ENCODE measurements at places on chromosomes 4 and X.

GRCh38 chrX:12582649-12583048 is 208.6 kb upstream of the PRPS2 start:
- no peak for DNase-seq

DNA sequence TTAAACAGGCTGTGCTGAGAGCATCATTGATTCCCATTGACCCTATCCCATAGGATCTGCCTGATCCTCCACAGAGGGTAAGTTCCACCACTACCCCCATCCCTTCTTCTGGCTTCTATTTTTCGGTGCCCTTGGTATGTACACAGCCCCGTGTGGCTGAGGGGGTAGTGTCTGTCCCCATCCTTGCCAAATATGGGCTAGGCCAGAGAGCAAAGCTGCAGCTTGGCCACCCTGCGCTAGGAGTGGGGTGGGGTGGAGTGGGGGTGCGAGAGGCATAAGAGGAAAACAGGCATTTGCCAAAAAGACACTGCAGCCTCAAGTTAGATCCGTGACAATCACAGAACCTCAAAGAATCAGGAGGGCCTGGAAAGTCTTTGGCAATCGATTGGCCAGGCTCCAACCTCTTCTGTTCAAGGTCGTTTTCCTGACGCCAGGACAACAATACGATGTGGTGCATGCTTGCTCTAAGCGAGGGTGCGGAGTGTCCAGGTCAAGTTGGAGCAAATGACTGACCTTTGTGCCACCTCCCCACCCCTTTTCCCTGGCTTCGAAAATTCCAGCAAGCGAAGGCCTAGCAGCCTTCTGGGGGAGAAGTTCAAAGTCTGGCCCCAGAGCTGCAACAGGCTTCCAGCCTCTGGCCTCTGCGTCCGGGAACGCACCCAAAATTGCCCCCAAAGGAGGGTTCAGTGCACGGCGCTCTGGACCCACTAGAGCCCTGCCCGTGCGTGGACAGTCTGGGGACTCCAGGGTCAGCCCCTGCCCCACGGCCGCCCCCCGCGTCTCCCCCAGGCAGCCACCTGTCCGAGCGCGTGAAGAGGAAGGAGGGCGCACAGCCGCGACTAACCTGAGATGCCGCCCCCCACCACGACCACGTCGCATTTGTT is 598 bp downstream of the MAOB start:
- no peak for DNase-seq

GRCh38 chr4:13193662-13194061 is 290.5 kb downstream of the RAB28 start:
- no peak for DNase-seq

DNA sequence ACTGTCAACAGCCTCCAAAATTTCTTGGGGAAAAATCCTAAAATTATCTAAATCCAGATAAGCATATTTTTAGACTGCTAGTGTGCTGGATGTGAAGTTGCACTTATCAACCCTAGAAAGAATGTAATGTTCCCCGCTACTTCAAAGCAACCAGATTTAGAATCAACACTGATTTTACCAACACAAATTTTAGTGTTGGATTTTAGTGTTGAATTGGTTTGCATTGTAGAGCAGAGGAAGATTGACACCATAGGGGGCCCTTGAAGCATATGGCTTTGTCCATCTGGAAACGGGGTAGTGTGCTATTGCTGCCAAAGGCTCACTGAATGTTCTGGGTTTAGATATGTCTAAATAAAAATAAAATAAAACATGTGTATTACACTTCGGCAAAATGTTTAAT is 126.3 kb upstream of the EMCN start:
- DNase-seq = no peak

- DNase-seq = no peak
Measured at GRCh38 chr4:110808351-110808878, 185.5 kb upstream of the PITX2 start.

DNA sequence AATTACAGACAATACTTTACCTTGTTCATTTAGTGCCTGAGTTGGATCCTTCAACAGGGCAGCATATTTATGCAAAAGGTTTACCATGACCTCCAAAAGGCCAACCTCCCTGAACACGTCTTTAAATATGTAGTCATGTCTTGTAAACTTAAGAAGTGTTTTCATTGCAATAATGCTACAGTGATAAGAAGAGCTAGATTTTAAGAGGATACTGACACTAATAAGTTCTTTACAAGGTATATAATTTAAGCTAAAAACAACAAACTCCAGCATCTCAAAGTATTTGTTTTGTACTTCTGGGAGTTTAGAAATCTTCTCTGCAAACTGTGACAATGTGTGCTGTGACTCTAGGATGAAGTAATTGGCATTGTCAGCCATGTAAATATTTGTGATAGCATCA is 145.4 kb downstream of the WDFY3 start:
- no peak for DNase-seq

DNA sequence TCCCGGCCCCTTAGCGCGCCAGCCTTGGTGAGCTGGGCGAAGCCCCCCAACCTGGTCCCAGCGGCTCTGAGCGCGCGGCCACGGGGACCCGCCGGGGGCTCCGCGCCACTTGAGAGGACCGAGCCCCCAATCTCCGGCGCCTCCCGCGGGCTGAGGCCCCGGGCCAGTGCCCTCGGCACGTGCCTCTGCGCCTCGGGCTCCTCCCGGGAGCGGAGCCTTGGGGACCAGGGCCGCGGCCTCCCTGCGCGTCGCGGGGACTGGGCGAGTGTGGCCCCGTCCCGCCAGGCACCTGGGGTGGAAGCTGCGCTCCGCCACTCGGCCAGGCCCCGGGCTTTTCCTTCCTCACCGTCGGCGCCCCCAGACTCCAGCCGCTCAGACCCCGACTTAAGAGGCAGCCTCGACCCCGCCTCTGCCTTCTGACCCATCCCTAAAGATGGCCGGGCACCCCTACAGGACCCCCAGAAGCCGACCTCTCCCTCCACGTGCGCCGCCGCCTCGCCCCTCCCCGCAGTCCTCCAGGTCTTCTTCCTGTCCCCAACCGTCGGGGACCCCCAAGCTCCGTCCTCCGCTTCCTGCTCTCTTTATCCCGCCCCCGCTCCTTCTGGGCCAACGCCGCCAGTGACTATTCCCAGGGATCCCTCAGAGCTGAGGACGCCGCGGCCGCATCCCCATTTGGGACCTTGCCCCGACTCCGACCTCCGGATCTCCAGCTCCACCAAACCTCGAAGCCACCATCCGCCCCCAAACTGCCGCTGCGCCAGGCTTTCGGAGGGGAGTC is 752 bp downstream of the ERAS start:
- DNase-seq = no peak

DNA sequence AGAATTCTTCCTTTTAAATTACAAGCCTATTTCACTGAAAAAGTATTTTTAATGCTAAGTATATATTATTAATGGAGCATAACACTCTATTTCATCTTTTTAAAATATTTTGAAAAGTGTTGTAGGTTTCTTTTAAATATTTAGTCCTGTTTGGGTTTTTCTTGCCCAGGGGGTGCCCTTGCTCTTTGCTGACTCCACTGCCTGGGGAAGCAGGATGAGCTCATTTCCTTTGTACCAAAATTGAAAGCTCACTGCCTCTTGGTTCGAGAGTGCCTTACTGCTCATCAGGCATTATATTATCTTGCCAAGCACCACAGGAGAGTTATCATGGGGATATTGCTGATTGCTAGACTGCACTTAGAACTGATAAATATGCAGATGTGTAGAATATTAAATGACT is 819.2 kb downstream of the PCDH18 start:
- DNase-seq = peak; percentile 12

DNA sequence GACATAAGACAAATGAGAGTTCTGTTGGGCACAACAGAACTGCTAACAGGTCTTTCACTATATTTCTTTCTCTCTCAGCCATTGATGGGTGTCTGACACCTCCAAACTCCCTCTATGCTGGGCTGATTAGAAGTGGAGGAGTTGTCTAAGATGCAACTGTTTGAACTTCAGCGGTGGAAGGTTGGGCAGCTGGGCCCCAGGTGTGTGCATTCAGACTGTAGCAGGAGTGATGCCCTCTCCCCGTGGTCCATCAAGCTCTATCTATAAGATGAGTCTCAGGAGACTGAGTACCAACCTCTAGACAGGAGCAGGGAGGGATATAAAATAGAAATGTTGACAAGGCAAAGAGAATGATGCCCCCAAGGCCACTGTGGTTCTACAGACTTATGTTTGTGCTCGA is 28.2 kb upstream of the CHRNA9 start:
- DNase-seq = no peak

DNA sequence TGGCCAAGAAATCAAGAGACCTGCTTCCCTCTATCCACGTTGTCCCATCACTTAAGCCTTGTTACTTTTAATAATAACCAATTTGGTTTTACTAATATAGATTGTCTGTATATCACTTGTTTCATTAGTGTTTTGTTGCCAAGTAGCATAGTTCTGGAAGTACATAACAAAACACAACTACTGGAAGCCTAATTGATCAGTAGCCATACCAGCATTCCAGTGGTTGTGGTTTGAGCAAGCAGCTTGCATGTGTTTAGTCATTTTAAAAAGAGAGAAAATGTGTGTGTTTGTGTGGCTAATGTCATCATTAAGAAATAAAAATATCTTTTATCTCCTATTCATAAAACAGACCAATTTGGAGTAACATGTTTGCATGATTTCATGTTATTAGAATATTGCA is 70.8 kb downstream of the PTPN13 start:
- no peak for DNase-seq

DNA sequence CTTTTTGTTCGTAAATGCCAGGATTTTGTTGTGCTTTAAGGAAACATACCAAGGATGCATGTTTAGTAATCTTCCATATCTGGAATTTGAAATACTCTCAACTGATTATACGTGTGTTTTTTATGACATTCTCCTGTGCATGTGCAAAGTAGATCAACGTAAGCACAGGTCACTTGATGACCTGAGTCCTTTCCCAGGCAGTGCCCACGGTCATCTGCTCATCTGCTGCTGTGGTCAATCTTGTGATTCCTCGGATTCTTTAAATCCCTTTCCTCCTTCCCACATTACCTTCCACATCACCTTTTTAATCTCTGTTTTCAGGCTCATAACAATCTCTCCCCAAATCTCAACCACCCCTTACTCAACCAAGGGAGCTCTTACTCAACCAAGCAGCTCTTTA is 104.1 kb downstream of the RASL11B start:
- no peak for DNase-seq

GRCh38 chrX:152821145-152821765 is 9.3 kb downstream of the CETN2 start:
- no peak for DNase-seq

DNA sequence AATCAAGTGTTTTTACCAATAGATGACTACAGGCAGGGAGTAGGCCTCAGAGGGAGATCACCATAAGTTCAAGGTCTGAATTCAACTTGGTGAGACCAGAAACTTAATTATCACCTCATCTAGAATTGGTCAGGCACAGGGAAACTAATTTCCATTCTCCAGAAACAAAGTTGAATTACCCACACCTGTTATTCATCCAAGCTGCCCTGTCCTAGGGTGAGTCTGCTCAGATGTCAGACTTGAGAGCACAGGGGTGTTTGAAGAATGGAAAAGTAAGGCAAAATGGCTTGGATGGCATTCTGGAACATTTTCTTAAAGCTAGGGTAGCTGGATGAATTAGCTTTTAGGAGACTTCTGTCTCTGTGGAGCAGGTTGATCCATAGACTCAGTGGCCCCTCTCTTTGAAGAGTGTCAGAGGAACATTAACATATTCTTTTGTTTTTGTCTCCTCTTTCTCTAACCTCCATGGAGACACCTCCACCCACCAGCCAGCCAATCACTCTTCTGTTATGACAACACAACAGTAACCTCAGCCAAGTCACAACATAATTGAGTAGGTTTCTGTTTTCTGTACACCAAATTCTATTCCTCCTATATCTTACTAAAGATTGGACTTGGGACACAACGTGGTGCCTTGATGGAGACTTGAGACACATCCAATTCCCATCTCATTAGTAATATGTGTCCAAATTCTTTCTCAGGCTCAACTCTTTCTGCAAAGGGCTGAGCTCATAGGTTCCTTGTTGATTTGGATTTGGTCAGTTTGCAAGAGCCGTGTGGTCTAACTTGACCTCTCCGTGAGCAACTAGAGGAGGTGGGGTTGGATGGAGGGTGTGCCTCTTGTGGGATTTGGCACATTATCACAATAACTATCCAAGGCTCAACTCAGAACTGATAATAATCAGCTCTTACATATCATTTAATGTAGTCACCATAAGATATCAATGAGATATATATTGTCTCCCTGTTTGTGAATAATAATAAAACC is 45.1 kb downstream of the VSIG4 start:
- DNase-seq = no peak

- DNase-seq = no peak
Measured at GRCh38 chrX:96386981-96387380, 297.7 kb upstream of the DIAPH2 start.

DNA sequence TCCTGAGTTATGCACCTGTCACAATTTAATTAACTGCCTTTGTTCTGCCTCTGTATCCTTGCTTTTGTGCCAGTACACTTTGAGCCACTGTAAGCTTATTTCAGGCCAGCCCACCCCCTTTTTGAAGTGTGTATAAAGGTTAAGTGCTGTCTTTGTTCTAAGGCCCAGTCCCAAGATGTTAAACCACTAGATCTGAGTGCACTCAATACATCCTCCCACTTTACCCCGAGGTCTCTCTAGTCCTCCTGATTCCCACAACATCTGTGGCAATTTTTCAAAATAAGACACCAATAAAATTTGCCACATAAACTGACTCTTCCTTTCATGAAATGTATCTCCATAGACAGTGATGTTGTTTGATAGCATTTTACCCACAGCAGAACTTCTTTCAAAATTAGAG is 124.1 kb upstream of the SPIN4 start:
- no peak for DNase-seq

GRCh38 chr4:114077610-114078009 is 98.2 kb upstream of the ARSJ start:
- DNase-seq = no peak

GRCh38 chrX:14616836-14617235 is 87.5 kb downstream of the GLRA2 start:
- no peak for DNase-seq

- DNase-seq = no peak
Measured at GRCh38 chr4:156021298-156021697, 67.6 kb upstream of the CTSO start.

- no peak for DNase-seq
Measured at GRCh38 chr4:56786955-56787354, 34.5 kb downstream of the SPINK2 start.

DNA sequence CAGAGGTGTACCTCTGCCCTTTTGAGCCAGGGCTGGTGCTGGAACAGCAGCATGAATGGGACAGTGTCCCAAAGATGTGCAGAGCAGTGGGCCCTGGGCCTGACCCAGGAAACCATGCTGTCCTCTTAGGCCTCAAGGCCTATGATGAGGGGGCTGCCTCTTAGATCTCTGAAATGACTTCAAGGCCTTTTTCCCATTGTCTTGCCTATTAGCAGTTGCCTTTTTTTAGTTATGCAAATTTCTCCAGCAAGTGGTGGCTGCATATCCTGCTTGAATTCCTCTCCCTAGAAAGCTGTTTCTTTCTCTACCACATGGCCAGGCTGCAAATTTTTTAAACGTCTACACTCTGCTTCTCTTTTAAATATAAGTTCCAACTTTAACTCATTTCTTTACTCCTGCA is 160.3 kb downstream of the CFAP299 start:
- no peak for DNase-seq
